Urinary bladder (tissue), 4 donors: ENCODE measurements at places on chromosomes 5 and 9. TPM values are rescaled to one million over a fixed set of nuclear protein-coding genes. Genes with fewer than 3 reads are reported as not detected.
A peak's percentile ranks its signal among the peaks of the same experiment; 100 is the strongest.

GRCh38 chr9:5493679-5494511 lies 16.4 kb upstream of the PDCD1LG2 start:
- DNase-seq, result no peak

- DNase-seq, result no peak
Measured at GRCh38 chr5:81297531-81297930, 3.9 kb upstream of the ZCCHC9 start.

GRCh38 chr5:96605144-96605837 lies 56.9 kb upstream of the CAST start:
- no peak for DNase-seq

DNA sequence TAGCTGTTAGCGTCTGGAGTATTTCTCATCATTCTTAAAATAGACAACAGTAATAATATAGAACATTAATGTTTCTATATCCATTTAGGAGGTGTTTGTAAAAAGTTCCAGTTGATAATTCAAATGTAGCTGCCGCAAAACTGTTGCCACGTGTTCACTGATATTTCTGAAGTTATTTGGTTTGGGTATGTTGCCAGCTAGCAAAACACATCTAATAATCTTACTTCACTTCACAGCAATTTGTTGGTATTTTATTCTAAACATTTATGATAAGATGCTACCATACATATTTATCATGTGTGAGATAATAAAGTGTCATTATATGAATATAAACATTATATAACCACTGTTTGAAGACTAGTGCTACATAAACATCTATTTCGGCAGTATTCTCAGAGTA lies 101.6 kb downstream of the CDH12 start:
- DNase-seq, result no peak

- no peak for DNase-seq
Measured at GRCh38 chr5:181255836-181256578, 4.9 kb downstream of the TRIM52 start.

DNA sequence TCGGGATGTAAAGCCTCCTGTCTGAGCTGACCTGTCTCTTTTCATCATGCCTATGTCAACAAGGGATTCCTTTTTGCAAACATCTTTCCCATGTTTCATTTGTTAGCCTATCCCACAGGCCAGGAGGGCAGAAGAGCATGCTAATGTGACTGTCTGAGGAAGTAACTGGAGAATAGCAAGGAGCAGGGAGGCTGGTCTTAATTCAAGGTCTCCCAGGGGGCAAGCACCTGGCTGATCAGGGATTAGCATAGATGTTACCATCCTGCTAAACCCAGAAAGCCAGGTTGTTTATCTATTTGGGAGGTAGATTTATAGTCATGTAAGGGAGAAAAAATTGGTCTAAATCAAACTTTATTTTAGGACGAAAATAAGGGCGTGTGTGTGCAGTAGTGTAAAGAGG lies 36.7 kb upstream of the MAP1B start:
- DNase-seq, result no peak

DNA sequence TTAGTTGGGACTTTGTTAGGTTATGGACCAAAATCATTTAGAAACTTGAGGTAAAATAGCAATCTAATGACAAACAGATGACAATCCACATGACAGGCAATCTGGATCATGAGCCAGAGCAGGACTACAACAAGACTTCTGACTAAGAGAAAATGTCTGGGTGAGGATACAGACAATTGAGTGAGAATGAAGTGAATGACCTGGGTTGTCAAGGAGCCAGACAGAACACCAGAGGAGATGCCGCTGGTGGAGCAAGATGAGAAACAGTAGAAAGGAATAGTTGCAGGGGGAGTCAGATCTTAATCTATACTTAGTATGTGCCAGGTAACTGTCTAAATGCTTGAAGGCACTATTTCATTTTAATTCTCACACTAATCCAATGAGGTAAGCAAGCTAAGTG lies 277.8 kb downstream of the PRELID2 start:
- no peak for DNase-seq

DNA sequence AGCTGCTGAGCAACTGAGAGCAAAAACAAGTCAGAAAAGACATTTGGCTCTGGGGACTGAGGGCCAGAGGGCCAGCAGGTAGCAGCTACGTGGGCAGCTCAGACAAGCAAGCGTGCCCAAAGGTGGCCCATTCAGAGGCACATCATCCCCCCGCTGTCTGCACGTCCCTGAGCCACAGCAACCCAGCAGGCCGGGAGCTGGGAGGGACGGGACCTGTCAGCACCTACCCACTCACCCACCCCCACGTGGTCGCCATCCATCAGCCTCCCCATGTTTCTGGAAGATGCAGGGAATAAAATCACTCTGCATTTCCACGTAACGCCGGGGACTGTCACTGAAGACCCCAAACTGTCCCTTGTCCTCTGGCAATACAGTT lies 167.8 kb downstream of the COL23A1 start:
- DNase-seq, result no peak

GRCh38 chr9:105475302-105475701 lies 27.5 kb downstream of the FSD1L start:
- peak; percentile 2 for DNase-seq

DNA sequence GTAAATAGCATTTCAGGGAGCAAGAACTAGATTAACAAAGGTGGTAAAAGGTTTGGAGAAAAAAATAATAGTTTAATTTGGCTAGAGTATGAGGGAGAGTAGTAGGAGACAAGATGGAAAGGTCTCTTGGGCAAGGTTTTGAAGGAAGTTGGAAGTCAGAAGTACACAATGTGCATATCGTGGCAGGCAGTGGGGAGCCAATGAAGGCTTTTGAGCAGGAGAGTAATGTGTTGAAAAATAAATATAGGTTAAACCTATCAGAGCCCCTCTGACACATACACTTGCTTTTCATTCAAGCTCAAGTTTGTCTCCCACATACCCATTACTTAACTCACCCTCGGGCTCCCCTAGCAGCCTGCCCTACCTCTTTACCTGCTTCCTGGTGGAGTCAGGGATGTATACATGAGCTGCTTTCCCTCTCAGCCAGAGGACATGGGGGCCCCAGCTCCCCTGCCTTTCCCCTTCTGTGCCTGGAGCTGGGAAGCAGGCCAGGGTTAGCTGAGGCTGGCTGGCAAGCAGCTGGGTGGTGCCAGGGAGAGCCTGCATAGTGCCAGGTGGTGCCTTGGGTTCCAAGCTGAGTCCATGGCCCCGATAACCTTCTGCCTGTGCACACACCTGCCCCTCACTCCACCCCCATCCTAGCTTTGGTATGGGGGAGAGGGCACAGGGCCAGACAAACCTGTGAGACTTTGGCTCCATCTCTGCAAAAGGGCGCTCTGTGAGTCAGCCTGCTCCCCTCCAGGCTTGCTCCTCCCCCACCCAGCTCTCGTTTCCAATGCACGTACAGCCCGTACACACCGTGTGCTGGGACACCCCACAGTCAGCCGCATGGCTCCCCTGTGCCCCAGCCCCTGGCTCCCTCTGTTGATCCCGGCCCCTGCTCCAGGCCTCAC lies at the start of gene CA9:
TSS of gene CA9 (plus strand) at position 797 of the 893 bp plus-strand sequence. CDS start at position 829, 32 bp downstream.
- no peak for DNase-seq

- DNase-seq, result no peak
Measured at GRCh38 chr5:33032271-33033070, 321.4 kb downstream of the NPR3 start.

- DNase-seq, result no peak
Measured at GRCh38 chr5:172141949-172142319, 46.1 kb downstream of the STK10 start.

Gene LRRC14B
- total RNA-seq, result 0.58 TPM

Gene IFNA21
- total RNA-seq, result not detected

Gene DIPK1B
- 10.8 TPM for total RNA-seq

Gene IFNA4
- total RNA-seq, result not detected

Gene IFNA2
- total RNA-seq, result not detected

Gene SPINK5
- total RNA-seq, result 0.21 TPM

Gene RNF183
- total RNA-seq, result 0.26 TPM

Gene KCTD16
- total RNA-seq, result 1.6 TPM

Gene SPINK6
- total RNA-seq, result not detected

Gene FGF10
- total RNA-seq, result 21.2 TPM
